Activated CD4-positive, alpha-beta T cell treated with anti-CD3 and anti-CD28 coated beads, Interleukin-2, Interleukin-6, amounts not matched to agents 100 ng/mL and 50 ng/mL, durations not matched to agents 16 hours and 8 hours (primary cell): ENCODE measurements at places on chromosomes 2 and 18.

DNA sequence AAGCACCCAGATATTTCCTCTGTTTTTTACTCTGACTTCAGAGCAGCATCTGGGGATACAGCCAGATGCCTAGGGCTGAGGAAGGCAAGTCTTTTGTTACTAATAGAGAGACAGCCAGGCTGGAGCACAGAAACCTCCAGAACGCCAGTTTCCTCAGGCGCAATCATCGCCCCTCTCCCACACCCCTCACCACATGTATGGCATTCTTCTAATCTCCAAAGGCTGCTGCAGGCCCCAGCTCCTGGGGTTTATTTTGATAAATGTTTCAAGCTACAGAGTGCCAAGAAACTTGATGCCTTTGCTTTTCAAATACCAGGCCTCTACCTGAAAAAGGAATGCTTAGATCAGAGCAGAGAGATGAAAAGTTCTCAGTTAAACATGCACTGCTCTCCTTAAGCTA lies 283.6 kb downstream of the RBM43 start:
- no peak for DNase-seq

DNA sequence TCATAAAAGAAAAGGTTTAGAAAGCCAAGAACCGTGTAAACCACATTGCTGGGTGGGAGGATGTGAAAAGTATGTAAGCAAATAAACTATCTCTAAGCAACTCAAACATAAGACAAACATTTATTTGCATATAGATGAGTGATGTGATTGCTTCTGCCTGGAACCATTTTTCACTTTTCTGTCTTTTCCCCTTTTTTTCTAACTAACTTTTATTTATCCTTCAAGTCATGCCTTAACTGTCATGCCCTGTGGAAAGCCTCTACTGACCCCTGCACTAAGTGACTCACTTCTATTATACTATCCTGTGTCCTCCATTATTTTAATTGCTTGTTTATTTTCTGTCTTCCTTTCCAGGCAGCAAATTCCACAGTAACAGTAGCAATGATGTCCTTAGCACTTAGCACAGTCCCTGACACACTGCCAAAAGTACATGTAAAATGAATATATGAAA lies 87.5 kb upstream of the CTAGE1 start:
- no peak for DNase-seq

DNA sequence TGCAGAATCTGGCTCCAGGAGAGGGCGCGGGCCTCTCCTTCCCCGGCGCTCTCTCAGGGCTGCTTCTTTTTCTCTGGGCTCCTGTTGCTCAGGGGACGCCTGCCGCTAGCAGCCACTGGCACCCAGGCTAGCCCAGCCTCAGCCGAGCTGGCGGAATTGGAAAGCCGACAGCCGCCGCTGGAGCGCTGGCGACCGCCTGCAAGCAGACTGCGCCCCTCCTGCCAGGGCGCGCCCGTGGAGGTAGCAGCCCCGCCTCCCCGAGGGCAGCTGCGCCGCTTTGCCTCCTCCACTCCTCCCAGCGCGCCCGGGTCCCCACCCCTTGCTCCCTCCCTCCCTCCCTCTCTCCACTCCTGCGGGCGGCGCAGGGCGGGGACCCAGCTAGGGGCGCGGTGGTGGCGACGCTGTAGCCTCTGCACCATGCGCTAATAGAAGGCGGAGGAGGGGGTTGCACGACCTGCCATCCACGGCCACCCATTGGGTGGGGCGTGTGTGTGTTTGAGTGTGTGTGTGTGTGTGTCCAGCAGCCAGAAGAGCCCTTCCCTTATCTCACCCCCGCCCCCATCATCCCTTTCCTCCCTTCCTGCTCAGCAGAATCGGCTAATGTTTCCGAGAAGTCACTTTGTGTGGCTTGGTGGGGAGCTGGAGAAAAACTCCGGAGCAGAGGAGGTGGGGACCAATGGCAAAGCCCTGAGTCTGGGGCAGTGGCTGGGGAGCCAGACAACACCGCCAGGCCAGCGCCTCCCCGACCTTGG lies at the start of gene SCN9A:
TSS of gene SCN9A (minus strand) at position 209 of the 752 bp plus-strand sequence. CDS start 64,188 bp downstream, outside the sequence.
- DNase-seq: peak; percentile 37

DNA sequence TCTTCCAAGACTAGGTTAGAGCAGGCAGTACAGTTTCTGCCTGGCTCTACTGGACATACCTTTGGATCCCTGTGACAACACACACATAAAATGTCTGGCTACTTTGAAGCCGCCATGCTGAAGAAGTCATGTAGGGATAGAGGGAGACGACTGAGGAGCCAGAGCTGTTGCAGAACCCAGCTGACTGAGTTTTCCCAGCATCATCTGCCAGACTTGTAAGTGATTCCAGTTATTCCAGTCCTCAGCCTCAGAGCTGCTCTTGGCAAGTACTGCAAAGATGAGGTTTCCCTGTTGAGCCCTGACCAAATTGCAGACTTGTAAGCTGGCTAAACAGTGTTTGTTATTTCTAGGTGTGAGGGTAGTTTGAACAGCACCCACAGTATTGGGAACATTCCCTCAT lies 31.5 kb upstream of the TSPYL6 start:
- DNase-seq: no peak

- no peak for DNase-seq
Observed at GRCh38 chr2:179443180-179443579, 178.5 kb upstream of the SESTD1 start.

GRCh38 chr2:74249406-74250122 lies 51.1 kb downstream of the MTHFD2 start:
- no peak for DNase-seq

- no peak for DNase-seq
Observed at GRCh38 chr2:191875859-191876258, 29.0 kb upstream of the CAVIN2 start.

GRCh38 chr18:59835605-59836379 lies 64.0 kb upstream of the PMAIP1 start:
- DNase-seq: no peak

GRCh38 chr2:58535182-58535581 lies 294.1 kb upstream of the FANCL start:
- no peak for DNase-seq

- no peak for DNase-seq
Observed at GRCh38 chr2:118968961-118969733, 27.2 kb downstream of the MARCO start.

DNA sequence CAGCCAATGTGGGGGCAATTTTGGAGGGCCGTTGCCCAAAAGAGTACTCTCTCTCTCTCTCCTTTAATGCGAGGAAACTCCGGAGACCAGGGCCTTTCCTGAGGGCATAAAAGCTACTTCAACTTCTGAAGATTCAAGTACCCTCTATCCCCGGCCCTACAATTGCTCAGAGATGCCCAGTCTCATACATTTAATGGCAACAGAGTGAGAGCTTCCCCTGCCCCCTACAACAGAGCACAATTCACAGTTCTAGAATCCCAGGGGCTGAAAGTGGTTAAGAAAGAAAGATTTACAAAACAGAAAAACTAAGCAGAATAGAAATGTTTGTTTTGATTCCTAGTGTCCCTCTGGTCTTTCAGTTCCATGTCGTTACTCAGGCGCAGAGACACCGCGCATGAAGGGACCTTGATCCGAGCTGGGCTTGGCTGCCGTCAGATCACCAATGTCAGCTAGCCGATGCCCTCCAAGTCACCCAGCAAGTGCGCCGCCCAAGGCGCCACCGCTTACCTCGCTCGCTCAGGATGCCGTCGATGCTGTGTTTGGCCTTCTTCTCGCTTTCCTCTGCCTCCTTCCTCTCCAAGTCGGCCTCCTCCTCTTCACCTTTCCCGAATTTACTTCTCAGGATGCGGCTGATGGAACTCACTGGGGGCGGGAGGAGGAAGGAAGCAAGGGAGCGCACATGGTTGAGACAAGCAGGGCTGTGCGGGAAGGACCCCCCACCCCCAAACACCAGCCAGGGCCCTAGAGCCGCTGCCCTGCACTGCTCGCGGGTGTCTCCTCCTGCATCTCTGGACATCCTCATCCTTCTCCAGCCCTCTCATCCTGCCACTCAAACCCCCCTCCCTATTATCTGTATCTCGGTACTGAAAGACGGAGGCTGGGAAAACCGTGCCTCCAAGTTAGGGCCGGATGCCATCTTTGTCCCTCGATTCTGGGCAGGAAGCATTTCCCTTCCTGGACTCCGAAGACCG lies 4.9 kb downstream of the PAX3 start:
- no peak for DNase-seq

- no peak for DNase-seq
Observed at GRCh38 chr2:26650713-26651469, 9.7 kb upstream of the CIB4 start.

DNA sequence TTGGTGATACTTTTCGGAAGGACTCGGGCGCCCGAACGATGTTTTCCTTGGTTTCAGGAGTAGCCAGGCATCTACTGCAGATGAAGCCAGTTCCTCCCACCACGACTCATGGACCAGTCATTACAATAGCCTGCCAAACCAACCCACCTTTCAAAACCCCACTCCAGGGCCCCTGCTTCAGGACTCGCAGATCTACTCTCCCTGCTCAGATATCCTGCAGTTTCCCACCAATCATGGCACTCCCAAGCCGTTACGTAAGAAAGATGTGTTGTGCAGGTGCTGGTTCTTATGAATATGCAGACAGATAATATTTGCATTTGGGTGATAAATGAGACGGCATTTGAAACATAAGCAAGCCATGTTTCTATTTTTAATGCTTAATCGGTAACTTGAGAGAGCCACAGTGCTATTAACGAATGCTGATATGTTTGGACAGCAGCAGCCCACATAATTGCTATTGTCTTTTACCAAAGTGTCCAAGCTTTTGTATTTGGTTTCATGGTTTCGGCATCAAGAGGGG lies 3.5 kb upstream of the CYS1 start:
- no peak for DNase-seq

- no peak for DNase-seq
Observed at GRCh38 chr18:37438417-37439180, 127.0 kb downstream of the CELF4 start.

DNA sequence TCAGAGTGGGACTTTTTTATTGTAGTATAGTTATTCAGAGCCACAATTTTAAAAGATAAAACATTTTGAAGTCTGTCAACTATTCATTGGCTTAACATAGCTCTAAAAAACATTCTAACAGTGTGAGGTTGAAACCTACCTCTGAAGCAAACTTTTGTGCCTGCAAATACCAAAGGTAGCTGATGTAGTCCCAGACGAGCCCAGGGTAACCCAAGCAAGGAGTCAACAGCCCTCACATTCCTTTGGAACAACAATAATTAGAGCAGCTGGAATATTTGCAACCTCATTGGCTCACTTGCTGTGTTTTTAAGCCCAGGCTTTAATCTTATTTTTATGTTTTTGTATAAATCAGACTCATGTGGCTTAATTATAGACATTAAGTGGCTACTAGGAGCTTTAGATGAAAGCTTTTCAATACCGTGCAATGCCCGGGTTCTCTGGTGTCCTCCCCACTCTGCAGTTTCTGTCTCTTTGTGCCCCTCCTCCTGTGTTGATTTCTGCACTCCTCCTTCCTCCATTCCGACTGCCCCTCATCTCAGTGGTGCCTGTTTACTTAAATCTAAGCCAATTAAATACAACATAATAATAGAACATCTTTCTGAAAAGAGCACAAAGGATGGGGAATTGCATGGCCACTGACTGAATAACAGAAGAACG lies 157.9 kb upstream of the UNC80 start:
- DNase-seq: no peak

DNA sequence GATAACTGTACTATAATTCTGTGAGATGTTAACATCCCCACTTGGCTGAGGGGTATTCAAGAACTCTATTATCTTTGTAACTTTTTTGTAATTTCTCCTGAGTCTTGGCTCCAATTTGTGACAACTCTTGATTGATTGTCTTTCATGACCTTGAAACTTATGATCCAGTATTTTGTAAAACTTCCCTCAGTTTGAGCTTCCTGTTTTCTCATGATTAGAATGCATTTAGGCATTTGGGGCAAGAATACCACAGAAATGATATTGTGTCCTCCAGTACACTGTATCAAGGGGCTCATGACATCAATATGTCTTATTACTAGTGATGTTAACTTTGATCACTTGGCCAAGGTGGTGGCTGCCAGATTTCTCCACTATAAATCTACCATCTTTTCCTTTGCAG lies 37.4 kb downstream of the PNO1 start:
- no peak for DNase-seq

- DNase-seq: no peak
Observed at GRCh38 chr18:45725336-45725735, 1.4 kb downstream of the SLC14A1 start.

GRCh38 chr2:233849607-233850271 lies 4.6 kb downstream of the HJURP start:
- no peak for DNase-seq

GRCh38 chr2:70977605-70978205 lies 725 bp upstream of the ANKRD53 start:
- DNase-seq: peak; percentile 32

GRCh38 chr2:145383961-145384360 lies 864.0 kb upstream of the ZEB2 start:
- DNase-seq: no peak

DNA sequence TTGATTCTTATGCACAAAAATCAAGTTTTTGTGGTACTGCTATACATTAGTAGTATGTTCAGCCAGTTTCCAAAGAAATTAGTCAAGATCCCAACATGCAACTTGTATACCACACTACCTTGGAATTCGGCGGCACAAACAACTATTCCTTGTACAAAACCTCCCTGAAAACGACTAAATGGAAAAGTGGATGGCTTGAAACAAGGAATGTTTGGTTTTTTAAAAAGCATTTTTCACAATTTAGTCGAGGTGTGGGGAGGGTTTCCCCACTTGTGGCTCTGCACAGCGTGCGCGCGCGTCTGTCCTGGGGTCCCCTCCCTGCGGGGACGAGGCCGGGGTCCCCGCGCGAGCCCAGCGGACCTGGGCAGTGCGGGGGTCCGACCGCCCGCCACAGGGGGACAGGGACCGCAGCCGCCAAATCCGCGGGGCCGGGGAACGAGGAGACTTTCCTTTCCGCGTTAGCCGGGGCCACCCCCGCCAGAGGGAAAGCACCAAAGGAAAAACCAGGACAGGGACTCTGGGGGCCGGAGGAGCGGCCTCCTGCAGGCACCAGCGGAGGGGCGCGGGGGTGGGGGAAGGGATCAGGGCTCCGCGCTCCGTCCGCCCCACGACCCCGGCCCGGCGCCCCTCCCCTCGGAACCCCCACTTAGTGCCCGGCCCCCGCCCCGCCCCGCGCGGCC lies 534 bp upstream of the SOCS6 start:
- DNase-seq: no peak

DNA sequence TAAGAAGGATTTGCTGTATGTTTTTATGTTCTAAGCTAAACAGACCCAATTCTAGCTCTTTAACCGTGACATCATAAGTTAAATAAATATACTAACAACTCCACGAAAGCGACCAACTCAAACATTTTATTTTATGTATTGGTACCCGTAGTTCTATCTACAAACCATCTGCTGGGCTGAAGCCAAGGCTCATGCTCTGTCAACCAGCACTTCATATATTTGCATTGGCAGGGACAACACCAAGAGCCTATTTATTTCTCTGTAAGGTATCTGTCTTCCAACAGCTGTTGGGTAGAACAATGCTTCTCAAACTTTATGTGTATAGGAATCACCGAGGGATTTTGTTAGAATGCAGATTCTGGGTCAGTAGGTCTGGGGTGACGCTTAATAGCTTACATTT lies 64.5 kb downstream of the PID1 start:
- DNase-seq: no peak

DNA sequence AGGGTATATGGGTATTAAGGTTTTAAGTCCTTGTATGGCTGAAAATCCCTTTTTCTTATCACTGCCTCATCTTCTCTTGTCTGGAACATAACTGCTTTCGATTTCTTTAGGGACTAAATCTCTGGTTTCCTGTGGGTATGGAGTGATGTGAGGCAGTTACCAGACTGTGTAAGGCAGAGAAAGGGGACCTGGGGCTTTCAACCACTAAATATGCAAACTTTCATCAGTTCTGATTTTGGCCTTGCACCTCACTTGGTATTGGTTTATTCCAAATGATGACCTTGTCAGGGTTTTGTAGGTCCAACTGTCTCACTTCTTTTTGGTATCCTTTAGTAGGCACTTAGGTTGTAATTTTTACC lies 9.3 kb downstream of the MAP4K4 start:
- DNase-seq: peak; percentile 78
